ENCODE measurements at places on chromosomes 2 and 18.

DNA sequence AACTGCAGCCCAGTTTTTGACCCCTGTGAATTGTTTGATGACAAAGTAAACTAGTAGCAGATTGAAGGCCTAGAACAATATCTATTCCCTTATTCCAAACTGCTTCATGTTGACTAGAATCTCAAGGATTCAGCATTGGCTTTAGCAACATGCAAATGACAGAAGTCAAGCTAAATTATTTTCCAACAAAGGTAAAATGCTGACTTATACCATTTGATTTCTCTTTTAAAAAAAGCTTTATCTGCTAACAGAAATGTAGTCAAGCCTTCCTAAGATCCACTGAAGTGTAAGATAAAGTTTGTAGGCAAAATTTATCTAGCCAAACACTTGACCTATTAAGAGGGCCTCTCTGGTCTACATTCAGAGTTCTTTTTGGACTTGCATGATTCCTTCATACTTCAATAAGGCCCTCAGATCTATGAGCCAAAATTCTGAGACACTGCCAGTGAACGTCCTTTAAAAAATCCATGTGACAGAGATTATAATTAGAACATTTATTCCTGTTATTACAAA is 9.5 kb upstream of the CYBRD1 start:
- no peak for DNase-seq

DNA sequence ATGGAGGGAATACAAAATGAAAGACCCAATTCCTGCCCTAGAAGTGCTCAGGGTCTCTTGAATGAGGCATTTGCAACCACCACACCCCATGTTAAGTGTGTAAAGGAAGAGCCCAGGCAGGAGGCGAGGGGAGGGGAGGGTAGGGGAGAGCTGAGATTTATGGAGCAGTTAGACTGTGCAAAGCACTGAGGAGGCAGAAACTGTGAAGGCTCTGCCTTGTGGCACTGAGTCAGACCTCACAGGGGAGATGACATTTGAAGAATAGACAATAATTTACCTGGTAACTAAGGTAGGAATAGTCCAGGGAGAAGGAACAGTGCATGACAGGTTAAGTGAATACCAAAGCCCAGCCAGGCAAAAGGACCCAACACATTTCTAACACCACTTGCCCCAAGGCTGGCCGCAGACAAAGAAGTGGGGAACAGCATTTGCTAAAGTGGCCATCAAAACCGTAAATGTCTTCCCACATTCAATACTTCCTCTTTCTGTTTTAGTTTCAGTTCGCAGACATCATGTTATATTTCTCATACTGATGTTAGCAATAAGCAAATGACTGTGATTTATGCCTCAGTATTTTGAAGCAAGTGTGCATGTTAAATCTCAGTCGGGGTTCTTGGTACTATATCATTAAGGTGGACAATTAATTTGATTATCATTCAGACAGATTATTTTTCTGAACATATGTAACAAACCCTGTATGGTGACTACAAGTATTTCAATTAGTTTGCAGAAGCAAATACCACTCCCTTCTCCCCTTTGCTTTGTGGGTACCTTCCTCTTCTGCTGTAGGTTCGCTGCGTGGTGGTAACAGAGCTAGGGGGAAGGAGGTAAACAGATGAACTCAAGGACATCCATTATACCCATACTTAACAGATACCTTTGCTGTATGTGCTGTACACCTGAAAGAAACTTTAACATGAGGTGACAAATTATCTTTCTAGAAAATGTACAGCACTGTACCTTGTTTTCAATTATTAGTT is 27.5 kb downstream of the CDH20 start:
- no peak for DNase-seq

DNA sequence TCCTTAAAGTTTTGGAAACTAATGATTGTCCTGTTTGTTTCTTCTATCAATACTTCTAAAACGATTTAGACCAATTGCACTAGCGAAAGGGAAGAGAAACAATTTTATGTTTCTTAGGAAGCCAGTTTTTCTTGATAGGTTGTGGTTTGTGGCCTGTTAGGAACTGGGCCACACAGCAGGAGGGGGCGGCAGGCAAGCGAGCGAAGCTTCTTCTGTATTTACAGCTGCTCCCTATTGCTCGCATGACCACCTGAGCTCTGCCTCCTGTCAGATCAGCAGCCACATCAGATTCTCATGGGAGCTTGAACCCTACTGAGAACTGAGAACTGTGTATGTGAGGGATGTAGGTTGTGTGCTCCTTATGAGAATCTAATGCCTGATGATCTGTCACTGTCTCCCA is 201.5 kb upstream of the PXDN start:
- DNase-seq: no peak

GRCh38 chr2:26458365-26459042 is 19.4 kb downstream of the OTOF start:
- no peak for DNase-seq

DNA sequence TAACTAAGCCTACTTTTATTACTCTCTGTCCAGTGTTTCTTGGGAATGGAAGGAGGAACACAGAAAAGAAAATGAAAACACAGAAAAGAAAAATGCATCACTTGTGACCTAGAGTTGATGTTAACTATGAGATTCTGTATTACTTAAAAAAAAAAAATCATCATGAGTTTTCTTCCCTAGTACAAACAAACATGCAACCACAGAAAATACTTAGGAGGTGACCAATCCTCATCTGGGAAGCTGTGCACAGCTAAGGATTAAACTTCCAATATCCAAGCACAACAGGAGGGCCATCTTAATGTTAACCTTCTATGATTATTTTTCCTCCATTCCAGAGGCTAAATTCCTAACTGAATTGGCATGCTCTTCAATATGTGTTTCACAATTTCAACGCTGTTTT is 1140.4 kb downstream of the LRP1B start:
- no peak for DNase-seq

DNA sequence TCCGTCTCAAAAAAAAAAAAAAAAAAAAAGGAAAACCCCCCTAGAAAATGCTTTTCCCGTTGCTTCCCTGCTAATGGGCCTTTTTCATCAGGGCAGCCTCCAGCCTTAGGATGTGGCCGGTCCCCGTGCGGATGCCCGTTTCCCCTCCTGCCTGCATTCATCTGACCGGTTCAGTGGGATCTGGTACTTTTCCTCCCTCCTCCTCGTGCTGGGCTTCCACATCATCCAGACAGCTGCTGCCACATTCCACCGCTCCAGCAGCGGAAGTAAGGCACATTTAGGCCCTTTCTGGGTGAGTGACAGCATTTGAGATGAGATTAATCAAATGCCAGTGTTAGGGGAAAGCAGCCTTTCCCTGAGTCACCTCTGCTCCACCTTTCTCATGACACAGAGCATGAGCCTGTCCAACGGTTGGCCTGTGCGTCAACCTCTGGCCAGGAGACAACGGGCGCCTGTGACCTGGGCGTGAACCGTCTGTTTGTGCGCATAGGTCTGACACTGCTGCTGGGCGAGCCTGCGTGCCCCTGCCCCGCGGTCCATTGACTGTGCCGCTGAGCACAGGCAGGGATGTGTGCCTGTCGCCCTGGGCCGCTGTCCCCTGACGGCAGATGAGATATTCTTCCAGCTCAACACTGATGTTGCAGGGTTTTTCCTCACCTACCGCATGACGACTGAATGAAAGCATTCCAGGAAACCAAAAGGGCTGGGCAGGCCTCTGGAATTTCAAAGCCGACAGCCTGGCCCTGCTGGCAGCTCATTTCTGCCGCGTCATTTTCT is 174.0 kb downstream of the TGIF1 start:
- no peak for DNase-seq

DNA sequence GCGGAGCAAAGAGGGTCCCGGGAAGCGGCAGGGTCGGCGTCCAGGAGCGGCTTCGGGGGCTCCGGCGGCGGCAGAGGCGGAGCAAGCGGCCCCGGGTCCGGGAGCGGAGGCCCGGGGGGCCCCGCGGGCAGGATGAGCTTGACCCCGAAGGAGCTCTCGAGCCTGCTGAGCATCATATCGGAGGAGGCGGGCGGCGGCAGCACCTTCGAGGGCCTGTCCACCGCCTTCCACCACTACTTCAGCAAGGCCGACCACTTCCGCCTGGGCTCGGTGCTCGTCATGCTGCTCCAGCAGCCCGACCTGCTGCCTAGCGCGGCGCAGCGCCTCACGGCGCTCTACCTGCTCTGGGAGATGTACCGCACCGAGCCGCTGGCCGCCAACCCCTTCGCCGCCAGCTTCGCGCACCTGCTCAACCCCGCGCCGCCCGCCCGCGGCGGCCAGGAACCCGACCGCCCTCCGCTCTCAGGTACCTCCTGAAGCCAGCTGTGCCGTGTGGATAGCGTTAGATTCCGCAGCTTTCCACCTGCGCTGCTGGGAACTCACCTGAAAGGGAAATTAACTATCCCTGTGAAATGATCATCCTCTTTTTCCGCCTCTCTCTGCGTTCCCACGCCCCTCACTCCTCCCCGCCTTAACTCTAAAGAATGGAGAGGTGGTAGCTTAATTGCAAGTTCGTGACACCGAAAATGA is 472 bp downstream of the CNOT11 start:
- DNase-seq: peak; percentile 53

DNA sequence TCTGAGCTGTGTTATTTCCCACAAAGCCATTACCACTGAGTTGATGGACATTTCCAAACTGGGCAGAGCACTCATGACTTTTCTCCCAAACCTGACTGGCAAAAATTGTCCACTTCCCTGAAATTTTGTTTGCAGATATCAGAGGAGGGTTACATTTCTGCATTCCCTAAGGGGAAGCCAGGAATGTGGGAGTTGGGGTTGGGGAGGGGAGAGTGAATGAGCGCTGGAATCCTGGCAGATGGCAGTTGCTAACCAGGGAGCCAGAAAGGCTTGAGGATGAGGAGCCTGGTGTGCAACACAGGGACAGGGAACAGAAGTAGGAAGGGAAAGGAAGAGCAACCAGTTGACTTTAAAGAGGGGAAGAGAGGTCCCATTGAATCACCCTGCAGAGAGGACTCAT is 14.0 kb upstream of the CCNYL1 start:
- no peak for DNase-seq

DNA sequence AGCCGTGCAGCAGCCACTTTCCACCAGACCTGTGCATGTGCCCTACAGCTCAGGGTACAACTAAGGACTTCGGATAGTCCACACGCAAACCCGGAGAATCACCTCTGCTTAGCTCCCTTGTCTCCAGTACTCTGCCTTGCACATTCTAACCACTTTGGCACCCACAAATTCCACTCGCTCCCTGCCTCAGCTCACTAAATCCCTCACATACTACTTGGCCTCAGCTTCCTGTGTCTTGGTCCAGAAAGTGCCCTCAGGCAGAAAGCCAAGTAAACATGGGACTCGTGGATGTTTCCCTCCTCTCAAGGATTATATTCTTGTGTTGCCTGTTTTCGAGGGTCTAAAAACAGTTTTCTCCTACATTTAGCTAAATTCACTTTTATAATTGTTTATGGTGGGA is 157.8 kb upstream of the DAPL1 start:
- DNase-seq: no peak

DNA sequence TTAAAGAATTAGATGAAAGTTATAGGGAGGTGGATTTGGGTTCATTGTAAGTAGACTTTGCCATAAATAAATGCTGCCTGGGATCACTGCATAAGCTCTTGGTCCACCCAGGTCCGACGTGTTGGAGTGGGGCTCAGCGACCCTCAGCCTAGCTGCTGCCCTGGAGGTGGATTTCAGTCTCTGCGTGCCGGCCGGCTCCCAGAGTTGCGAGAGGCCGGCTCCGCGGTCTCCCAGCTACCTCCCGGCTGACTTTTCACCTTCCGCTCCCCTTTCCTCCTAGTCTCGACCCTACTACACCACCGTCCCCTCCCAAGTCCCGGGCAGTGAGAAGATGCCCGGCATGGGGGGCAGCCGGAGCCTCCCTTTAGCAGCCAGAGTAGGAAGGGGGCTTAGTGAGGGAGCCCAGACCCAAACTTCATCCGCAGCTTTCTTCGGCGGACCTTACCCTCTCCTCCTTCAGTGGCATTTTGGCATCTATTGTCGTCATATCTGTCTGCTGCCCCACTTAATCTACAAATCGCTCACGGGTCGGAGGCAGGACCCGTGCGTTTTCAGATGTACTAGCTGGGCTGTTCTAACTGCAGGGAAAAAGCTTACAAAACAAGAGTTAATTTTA is 8.1 kb downstream of the EMX1 start:
- DNase-seq: no peak

DNA sequence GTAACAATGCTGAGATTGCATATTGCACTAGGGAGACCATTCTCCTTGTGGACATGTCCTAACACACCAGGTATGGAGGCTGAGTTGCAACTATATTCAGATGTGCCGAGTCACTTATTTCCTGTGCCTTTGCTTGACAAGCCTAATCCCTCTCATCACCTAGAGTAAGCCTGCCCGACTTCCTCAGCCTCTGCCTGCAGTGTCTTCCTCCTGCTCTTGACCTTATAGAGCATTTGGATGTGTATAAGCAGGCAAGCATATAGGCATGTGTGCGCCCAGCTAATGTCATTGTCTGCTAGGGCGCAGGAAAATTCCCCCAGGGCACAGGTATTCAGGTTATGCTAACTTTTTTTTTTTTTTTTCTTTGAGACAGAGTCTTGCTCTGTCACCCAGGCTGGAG is 316.9 kb downstream of the CDH2 start:
- DNase-seq: no peak

GRCh38 chr2:26672818-26673393 is 19.6 kb upstream of the KCNK3 start:
- no peak for DNase-seq

DNA sequence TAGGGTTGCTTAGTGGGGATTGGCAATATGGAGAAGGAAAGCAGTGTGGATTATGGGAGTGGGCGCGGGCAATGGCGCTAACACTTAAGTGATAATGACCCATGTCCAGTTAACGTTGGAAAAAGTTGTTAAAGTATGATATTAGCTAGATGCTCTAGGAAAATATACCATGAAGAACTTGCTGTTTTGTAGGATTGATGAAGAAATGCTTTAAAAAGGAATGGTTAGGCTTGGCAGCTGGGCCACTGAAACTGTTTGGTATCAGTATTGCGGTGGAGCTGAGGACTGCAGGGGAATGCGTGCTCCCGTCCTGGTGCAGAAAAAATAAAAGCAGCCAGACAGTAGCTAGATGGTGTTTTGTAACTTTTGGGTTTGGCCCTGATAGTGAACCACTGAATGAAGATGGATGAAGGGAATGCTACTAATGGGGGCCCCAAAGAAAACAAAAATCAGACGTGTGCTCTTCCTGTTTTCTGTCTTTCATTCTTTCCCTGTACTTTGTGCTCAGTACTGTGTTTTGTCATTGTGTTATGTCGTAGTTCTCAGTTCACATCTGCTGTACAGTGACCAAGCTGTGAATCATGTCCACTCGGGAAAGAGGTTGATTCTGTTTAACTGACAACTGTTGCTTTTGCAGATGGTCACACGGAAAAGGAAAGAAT is 999 bp downstream of the INSIG2 start:
- no peak for DNase-seq

- DNase-seq: no peak
These were observed 147.6 kb upstream of the SETBP1 start for GRCh38 chr18:44533071-44533470.

DNA sequence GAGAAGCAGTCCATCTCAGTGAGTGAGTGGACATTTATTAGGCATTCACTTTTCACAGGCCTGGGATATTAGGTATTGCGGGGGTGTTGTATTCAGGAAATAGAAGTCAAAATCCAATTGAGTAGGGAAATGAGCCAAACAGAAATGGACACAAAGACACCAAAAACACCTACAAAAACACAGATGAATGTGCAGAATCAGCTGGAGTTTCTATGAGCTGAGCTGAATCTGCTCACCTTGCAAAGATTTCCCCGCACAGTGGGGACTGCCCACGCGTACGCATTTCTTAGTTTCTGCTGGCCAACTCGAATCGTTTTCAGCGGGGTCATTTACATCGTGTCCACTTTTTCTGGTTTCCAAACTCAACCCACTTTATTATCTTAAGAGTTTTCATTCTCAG is 160.0 kb downstream of the BCL2 start:
- DNase-seq: no peak

All from stimulated activated CD4-positive, alpha-beta T cell treated with anti-CD3 and anti-CD28 coated beads, TNF-alpha, amount 100 ng/mL, for 4 hours (primary cell).